NCI-H1694 (cell line): ENCODE measurements at places on chromosomes 5 and 9.

- no peak for DNase-seq
Measured at GRCh38 chr9:87382900-87383299, 114.8 kb upstream of the DAPK1 start.

- DNase-seq: no peak
Measured at GRCh38 chr5:81700166-81700565, 50.7 kb downstream of the SSBP2 start.

- DNase-seq: no peak
Measured at GRCh38 chr9:89999176-89999533, 394.3 kb downstream of the GADD45G start.

DNA sequence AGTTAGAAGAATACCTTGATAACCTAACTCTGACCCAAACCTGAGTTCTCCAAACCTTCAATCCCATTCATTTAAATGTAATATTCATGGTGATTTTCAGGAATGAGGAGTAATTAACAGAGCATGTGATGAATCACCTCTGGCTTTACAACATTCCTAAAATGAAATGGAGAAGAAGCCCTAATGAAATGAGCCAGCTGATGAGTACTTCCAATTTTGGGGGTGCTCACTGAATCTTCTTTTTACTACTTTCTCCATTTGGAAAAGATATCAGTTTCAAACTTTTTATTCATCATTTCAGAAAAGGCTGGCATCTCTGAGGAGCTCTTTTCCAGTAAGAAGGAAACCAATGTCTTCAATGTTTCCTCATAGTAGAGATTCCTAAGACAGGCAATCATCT lies 2.9 kb upstream of the SPINK5 start:
- no peak for DNase-seq

DNA sequence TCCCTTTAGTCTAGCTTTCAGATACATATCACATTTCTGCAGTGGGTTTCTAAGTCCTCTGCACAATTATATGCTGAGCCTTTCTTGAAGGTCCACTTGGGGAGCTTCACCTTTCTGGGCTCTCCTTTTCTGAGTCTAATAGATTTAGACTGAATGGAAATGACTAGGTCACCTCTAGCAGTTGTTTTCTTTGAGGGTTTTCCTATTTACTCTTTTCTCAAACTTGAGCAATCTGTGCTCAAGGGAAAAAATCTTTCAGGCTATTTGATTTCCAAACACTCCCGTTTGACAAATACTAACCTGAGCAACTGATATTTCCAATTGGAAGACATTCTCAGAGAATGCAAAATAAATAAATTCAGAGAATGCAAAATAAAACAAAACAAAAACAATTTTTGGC lies 39.0 kb downstream of the ISOC1 start:
- DNase-seq: no peak

GRCh38 chr5:178304761-178305645 lies 72.4 kb upstream of the PHYKPL start:
- no peak for DNase-seq

GRCh38 chr9:82404881-82405280 lies 416.3 kb downstream of the SPATA31D1 start:
- DNase-seq: no peak

DNA sequence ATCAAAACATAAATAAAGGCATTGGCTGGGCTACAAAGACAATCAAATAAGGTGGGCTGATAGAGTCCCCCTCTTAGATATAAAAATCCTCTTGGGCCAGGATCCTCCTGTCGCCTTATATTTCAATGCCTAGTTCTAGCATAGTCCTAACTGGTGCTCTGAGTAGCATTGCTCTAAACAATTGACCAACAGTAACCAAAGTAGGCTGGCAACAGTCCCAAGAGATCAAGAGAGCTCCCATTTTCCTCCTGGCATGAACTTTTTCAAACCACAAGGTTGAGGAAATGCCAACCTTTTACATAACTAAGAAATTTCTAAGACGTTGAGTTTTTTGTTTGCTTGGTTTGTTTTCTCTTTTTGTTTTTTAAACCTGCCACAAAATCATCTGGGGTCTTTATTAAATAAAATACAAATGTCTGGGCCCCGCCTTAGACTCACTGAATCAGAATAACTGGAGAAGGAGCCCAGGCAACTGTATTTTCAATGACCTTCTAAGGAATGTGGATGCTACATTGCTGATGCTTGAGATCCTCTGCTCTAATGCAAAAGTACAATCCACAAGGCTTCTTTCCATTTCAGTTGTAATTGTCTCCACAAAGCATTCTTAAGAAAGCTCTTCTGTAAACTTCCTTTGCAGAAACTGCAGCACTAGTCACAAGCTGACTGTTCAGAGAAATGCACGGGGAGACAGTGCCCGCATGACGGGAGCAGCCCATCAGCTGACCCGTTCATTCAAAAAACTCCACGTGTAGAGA lies 2.9 kb downstream of the SLC45A2 start:
- DNase-seq: no peak

GRCh38 chr5:179791881-179792611 lies 1.7 kb upstream of the LTC4S start:
- no peak for DNase-seq

GRCh38 chr5:132458226-132458560 lies 32.4 kb downstream of the IRF1 start:
- no peak for DNase-seq

GRCh38 chr5:164377746-164378145 lies 872.3 kb downstream of the MAT2B start:
- DNase-seq: no peak

DNA sequence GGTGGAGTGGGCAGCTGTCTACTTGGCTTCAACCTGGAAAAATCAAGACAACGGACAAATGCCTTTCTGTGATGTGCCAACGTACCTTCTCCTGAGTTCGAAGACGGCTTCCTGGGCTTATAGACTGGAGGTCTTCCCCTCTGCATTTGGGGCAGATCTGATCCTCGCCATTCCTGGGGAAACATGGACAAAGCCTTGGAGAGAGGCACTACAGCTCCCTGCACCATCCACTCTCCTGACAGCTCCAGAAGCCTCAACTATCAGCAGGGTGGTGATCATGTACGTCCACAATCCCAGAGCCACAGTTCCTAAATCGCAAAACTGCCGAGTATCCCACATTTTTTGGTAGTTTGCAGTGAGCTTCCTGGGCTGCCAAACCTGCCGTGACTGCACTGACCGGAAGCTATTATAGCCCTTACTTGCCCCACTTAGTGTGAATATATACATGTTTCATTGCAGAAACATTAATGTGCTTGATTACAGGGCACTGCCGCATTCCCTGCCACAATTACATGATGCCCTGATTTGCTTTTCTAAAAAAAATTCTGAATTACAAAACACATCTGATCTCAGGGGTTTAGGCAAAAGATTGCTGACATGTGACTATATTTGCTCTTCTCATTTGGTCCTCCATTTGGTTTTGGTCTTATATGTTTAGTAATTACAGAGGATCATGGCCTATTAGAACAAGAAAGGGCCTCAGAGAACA lies 2.8 kb downstream of the TRAF1 start:
- no peak for DNase-seq

DNA sequence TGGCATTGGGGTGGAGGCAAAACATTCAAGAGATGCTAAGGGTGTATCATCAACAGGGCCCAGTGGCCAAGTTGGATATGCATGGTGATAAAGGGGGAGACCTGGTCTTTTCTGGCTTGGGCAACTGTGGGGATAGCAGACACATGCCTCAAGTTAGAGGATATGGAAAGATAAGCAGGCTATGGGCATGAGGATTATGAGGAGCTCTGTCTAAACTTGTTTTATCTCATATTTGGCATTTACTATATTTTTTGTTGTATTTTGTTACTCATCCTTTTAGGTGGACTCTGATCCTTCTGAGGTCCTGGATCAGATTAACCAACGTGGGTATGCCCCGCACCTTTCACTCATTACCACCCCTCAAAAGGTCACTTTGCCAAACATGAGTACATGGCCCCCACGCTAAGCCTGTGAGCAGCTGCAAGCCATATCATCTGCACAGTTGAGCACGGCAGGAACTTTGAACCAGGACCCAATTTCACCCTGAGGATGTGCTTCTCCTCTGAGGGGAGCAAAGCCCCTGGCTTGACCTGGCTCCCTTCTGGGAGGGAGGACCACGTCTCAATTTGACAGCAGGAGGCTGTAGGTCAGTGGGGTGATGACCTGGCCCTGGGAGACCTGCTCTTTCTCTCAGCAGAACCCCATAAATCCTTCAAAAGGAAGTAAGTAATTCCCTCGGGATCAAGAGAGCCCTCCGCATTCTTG lies 71.1 kb upstream of the CD180 start:
- DNase-seq: no peak

GRCh38 chr9:129596541-129597331 lies 24.2 kb downstream of the C9orf50 start:
- no peak for DNase-seq

- DNase-seq: no peak
Measured at GRCh38 chr5:116733991-116734975, 159.7 kb upstream of the SEMA6A start.

- DNase-seq: no peak
Measured at GRCh38 chr5:41339339-41339738, 126.0 kb upstream of the C6 start.

GRCh38 chr9:77953590-77953989 lies 78.0 kb downstream of the GNAQ start:
- no peak for DNase-seq

- DNase-seq: no peak
Measured at GRCh38 chr5:133029416-133029815, 3.1 kb upstream of the ZCCHC10 start.

DNA sequence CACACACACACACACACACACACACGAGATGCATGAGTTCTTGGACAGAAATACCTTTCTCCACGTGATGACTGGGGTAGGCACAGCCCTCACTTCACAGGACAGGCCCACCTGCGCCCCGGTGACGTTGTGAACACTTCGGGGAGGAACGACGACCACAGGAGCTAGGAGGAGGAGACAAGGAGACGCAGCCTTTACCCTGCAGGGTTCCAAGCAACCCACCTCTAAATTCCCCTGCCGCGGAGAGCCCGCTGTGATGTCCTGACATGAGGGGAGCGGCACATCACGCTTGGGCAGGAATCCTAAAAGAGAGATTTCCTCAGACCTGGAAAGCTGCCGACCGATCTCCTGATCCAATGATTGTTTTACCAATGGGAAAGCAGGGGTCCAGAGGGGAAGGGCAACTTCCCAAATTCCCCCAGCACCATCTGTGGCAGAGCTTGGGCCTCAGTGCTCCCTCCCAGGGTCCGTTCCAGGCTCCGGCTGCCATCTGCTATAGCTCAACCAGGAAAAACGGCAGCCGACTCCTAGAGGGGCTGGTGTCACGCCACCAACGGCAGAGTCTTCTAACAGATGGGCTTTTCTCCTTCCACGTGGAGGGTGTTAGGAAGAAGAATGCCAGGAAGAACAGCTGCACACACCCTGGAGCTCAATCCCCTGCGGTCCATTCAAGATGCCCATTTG lies 10.1 kb downstream of the IGFBPL1 start:
- DNase-seq: peak; percentile 96

- peak; percentile 56 for DNase-seq
Measured at GRCh38 chr5:138180183-138180782, 1.4 kb downstream of the KIF20A start.

DNA sequence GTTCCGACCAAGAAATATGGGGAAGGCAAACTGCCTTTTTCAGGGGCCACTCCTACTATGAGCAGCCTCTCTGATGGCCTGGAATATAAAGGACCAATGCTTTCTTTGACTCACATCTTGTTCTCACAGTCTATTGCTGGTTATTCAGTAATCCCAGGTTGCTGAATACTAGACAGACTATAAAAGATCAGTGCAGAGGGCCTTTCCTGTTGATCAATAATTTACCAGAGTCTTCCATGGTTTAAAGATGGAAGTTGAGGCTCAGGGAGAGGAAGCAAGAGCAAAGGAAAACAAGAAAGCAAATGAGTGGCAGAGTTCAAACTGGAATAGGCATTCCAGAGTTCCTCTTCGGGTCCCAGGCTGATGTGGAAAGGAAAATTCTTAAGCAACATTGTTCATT lies 62.9 kb downstream of the FBXO38 start:
- no peak for DNase-seq

DNA sequence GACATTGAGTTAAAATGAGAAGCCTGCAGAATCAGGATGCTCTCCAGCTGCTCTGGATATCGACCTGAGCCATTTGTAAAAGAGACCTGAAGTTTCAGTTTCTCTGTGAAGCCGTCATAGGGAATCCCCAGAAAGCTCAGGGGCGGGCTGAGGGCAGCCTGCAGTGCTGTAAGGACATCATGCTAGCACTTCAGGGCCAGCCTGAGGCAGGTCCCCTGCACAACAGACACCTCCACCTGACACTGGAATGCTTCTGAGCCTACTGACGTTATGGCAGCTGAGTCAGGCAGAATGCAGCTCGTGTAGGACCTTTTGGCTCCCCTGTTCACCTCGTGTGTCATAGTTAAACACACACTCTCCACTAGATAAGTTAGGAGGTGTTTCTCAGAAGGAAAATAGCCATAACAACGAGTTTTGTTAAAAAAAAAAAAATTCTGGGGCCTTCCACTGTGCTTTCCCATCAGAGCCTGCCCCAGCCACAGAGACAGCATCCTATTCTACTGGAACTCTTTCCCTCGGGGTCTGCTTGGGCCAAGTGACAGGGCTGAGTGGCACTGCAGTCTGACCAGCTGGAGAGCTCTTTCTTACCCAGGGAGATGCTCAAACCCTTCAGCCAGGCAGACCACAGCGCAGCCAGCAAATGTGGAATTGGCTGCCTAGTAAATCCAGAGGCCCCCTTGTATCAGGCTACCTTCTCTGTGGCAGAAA lies 354.9 kb downstream of the DIRAS2 start:
- DNase-seq: no peak

- DNase-seq: no peak
Measured at GRCh38 chr5:112583166-112583565, 154.5 kb upstream of the APC start.

DNA sequence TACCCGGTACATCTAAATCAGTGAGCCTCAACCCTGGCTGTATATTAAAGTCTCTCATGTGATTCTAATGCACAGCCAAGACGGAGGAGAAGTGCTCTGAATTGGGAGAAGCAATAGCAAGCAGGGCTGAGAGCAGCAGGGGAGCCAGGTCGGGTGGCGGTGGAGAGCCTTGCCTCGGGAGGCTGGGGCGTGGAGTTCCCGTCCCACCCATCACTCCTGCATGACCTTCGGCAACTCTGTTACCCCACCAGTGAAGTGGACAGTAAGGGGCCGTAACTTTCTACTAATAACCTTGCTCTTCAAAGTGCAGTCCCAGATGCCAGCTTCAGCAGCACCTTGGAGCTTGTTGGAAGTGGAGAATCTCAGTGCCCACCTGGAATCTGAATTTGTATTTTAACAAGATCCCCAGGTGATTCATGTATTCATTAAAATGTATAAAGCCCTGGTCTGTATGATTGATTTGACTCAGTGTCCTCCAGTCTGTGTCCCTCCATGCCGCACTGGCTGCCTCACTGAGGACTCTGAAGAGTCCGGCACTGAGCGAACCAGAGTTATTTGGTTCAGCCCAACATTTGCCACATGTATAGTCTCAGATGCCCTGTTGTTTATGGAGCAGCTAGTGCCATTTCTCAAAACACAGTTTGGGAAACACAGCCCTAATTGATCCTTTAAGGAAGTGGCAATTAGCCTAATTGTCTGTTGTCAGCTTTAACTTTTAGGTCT lies 6.5 kb downstream of the ERGIC1 start:
- DNase-seq: no peak

GRCh38 chr9:85716031-85716877 lies 25.5 kb downstream of the AGTPBP1 start:
- DNase-seq: no peak
